Fibroblast of the aortic adventitia (primary cell): ENCODE measurements at places on chromosomes 5 and 9. TPM values are rescaled to one million over a fixed set of nuclear protein-coding genes. Genes with fewer than 3 reads are reported as not detected.

Gene NR4A3
- 1.1 and 1.5 TPM in 2 replicates for total RNA-seq

Gene CARD6
- 24.2 and 34.3 TPM in 2 replicates for total RNA-seq

Gene RNF224
- total RNA-seq: 0.09 TPM in 1 of 2 replicates, not detected in the other

Gene PRR7
- 2.2 and 8.8 TPM in 2 replicates for total RNA-seq

Gene WNT8A
- total RNA-seq: not detected in 2 replicates

Gene FNBP1
- total RNA-seq: 44.4 and 57.9 TPM in 2 replicates

Gene SLC45A2
- total RNA-seq: 0.09 TPM in 1 of 2 replicates, not detected in the other

Gene UBE2QL1
- total RNA-seq: under 0.01 and 0.25 TPM in 2 replicates

Gene ZNG1C
- 21.0 and 38.3 TPM in 2 replicates for total RNA-seq

Gene CAMK2A
- total RNA-seq: 0.09 TPM in 1 of 2 replicates, not detected in the other

Gene RFX3
- total RNA-seq: 0.98 and 3.1 TPM in 2 replicates

Gene ZNF366
- not detected in 2 replicates for total RNA-seq

Gene ANKRD31
- total RNA-seq: 0.16 and 0.18 TPM in 2 replicates

Gene IL9
- total RNA-seq: not detected in 2 replicates

Gene MYMK
- total RNA-seq: not detected in 2 replicates

Gene TOR1A
- total RNA-seq: 23.0 and 48.9 TPM in 2 replicates

Gene PTGDS
- 27.6 and 32.8 TPM in 2 replicates for total RNA-seq

Gene ABO
- not detected in 2 replicates for total RNA-seq

Gene GPX3
- 11.3 and 53.1 TPM in 2 replicates for total RNA-seq

Gene CDKN2B
- 16.0 and 35.8 TPM in 2 replicates for total RNA-seq

Gene SLC34A1
- total RNA-seq: not detected in 2 replicates

Gene TAF11L3
- not detected in 2 replicates for total RNA-seq

Gene LIFR
- 38.6 and 45.0 TPM in 2 replicates for total RNA-seq

Gene CCDC183
- 0.16 TPM in 1 of 2 replicates, not detected in the other for total RNA-seq

Gene SAXO1
- 0.08 and 0.18 TPM in 2 replicates for total RNA-seq

Gene OR1J2
- total RNA-seq: 1.6 TPM in 1 of 2 replicates, not detected in the other

Gene PHF24
- total RNA-seq: under 0.01 and 0.16 TPM in 2 replicates

Gene CBY3
- not detected in 2 replicates for total RNA-seq

Gene PCDHAC1
- 0.16 TPM in 1 of 2 replicates, not detected in the other for total RNA-seq

Gene NKD2
- 0.81 TPM in 1 of 2 replicates, not detected in the other for total RNA-seq

Gene CA9
- total RNA-seq: 0.45 and 1.5 TPM in 2 replicates

Gene SEMA6A
- 0.36 and 0.41 TPM in 2 replicates for total RNA-seq

Gene C8G
- 0.36 TPM in 1 of 2 replicates, not detected in the other for total RNA-seq

Gene RNF183
- total RNA-seq: not detected in 2 replicates
